ENCODE measurements at places on chromosomes 2 and 18.

GRCh38 chr2:84187258-84187657, 271.8 kb downstream of the SUCLG1 start:
- no peak for DNase-seq

- DNase-seq: no peak
These were observed 70.7 kb downstream of the CABYR start for GRCh38 chr18:24209558-24209957.

DNA sequence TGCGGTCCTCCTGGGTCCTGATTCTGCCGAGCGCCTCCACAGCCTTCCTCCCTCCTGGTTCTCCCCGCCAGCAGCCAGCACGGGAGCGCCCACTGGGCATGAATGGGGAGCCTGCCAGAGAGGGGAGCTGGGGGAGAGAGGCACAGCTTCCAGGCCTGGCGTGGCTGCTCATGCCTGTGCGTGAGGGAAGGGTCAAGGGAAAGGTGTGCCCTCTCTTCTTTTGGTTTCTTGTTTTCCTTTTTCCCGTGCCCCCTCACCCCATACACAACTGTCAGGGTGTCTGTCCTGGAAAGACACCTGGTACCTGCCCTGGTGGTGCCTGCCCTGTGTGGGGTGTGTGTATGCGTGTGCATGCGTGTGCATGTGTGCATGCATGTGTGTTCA, 4.7 kb upstream of the NEURL3 start:
- no peak for DNase-seq

DNA sequence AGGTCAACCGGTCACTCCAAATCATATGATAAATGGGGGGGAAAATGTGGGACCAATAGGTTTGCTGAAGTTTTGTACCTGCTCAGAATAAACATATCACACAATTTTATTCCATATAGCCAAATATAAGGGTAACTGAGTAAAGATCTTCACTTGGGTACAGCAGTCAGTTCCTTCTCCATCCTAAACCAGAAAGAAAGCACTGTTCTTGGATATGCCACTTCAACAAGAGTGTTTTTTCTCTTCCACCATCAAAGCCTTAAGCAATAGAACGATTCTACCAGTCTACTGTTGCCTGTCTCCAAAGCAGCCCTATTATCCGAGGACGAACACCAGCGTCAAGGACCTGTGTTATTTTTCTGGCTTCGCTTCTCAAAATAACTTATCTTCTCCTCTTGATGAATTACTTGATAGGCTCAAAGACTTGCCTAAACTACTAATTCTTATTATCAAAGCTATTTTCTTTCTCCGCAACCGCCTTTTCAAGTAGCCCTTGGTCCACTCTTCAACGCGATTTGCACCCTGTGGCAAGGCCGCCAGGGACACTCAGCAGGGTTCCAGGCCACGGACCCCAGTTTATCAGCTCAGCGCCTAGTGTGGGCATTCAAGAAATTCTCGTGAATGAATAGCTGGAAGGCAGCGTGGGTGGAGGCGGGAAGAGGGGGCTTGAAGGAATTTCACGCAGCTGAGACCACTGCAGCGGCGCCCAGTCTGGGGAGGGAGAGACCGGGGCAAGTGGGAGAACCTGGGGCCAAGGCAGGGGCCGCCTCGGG, 646 bp downstream of the ALS2 start:
- no peak for DNase-seq

- no peak for DNase-seq
These were observed 174.9 kb downstream of the AGAP1 start for GRCh38 chr2:235668782-235669181.

DNA sequence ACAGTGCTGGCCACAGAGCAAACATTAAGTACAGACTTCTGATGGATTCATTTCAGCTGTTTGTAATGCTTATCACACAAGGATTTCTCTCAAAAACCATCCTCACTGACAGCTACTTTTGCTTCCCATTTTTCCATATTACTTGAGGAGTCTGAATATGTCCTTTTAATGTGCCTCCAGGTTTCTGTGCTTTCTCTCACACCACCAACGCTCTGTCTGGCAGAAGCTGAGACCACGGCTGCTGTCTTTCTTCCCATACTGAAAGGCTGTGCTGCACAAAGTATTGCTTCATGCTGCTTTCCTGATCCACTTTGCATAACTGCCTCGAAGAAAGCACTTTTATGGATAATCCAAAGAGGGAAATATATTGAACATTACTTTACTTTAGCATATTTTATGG, 312.1 kb upstream of the ZEB2 start:
- DNase-seq: no peak

- DNase-seq: no peak
These were observed 2.0 kb downstream of the STAT4 start for GRCh38 chr2:191148791-191149190.

- no peak for DNase-seq
These were observed 96.1 kb downstream of the DDX1 start for GRCh38 chr2:15687720-15688119.

Measured in stimulated activated CD4-positive, alpha-beta T cell treated with anti-CD3 and anti-CD28 coated beads, Interleukin-15, amount 100 ng/mL, for 24 hours (primary cell).